Stimulated activated CD4-positive, alpha-beta T cell treated with anti-CD3 and anti-CD28 coated beads, Interleukin-2, amount 100 ng/mL, for 4 hours (primary cell): ENCODE measurements at places on chromosomes 2 and 18.

DNA sequence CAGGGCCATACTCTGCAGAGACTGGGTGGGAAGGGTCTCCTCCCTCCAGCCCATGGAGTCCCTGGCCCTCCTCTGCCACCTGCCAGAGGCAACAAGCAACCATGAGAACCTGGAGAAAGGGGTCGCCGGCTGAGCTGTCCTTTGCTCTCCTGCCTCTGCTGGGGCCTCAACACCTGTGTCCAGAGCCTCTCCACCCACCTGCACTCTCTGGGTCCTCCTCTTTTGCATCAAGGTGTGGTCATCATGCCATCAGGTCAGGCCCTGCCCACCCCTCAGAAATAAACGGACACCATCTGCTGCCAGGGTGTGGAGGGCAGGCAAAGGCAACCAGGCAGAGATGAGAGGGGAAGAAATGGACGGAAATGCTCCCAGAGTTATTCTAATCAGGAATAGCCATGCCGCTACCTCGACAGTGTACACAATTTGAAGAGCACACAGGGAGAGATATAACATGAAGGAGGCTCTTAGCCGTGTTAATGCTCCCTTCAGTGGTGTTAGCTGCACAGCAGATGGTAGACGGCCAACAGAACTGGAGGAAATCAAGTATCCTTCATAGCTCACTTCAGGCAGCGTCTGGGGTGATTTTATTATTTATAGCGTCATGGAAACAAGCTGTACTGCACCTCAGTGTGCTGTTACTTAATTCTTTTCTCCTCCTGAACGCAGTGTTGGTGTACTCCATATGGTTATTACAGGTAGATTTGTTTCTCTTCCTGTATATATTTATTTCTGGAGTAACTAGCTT is 247.9 kb downstream of the TSN start:
- no peak for DNase-seq

GRCh38 chr2:72605836-72606442 is 219.9 kb downstream of the EXOC6B start:
- DNase-seq: no peak

- DNase-seq: no peak
Measured at GRCh38 chr2:215745331-215745730, 268.0 kb downstream of the MREG start.

DNA sequence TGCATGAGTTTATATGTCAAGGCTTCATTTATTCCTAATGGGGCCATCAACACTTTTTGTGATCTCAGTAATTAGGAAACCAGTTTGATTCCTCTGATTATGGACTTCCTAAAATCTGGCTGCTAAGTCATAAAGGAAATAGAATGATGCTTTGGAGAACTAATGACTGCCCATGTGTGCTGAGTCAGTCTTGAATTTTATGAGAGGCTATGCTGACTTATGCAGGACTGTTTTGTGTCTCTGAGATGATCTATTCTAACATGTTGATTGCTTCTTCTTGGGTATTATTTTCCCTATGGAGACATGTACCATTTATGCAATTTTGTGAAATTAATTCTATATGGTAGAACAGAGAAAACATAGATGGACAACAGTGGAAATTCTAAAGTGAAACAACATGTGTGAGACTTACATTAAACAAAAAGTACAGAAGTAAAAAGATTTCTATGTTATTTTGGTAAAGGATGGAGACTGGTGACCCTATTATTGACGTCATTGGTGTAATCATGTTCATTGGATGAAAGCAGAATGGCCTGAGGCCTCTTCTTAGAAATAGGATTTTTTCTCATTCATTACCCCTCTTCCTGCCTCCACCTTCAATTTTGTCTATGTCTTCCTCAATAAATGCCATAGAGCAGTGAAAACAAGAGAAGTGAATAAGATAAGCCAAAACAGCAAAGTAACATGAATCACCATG is 1658.2 kb upstream of the PIK3C3 start:
- DNase-seq: no peak

DNA sequence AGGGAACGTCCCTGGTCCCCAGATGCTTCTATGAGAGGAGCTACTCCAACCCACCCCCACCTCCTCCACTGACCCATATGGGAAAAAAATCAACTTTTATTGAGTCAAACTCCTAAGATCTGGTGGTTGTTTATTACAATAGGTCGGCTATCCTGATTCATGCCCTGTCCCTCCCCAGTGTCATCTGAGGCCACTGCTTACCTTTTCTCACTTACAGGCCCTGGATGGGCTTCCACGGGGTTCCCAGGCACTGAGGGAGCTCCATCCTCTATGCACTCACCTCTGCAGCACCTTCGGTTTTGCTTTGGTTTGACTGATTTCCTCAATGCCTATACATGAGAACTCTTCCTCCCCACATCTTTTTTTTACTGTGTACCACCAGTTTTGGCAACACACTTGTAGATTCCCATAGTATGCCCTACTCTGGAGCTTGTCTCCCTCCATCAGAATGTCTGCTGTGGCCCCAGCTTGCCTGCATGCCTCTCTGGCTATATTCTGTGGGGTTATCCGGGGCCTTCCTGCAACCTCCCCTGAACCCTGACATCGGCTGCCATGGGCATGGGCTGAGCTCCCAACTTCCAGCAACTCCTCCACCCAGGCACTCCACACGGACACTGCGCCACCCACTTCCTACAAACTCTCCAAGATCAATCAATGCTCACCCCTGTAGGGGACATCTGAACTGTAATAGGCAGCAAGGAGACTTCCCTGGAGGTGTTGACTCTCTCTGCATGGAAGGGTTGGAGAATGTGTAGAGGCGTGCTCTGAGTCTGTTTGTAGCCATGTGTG is 236.1 kb downstream of the VAPA start:
- DNase-seq: no peak

GRCh38 chr2:108428286-108429009 is 20.6 kb upstream of the GCC2 start:
- no peak for DNase-seq

- no peak for DNase-seq
Measured at GRCh38 chr2:25709349-25709748, 36.0 kb upstream of the DTNB start.

DNA sequence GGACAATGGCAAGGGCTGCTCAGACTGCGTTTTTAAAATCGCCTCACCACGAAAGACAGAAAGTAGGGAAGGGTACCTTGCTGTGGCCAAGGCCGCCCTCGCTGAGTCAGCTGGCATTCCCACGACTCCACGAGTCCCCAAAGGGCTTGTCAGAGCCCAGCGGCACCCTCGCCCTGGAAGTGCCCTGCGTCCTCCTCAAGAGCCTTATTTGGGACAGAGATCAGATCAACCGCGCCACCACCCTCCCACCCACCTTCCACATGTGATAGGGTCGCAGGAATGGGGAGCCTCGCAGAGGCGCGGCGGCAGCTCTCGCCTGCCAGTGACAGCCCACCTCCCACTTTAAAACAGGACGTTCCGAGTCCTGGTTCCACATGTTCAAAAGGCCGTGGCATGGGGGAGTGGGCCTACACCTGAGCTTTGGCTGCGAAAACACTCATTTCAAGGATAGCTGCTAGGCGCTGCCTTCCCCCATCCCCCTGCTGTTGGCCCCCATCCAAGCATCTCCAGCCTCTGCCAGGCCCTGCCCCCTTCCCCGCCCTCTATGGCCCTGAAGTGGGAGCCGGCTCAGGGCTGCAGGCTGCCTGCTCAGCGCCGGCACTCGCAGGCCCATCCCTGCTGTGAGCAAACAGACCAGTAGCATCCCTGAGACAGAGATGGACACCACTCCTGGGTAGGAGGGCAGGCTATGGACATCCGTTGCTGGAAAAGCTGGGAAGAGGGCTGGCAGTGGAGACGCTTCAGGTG is 38.1 kb upstream of the ARHGEF4 start:
- DNase-seq: no peak

- no peak for DNase-seq
Measured at GRCh38 chr2:187826023-187826422, 271.8 kb upstream of the TFPI start.

DNA sequence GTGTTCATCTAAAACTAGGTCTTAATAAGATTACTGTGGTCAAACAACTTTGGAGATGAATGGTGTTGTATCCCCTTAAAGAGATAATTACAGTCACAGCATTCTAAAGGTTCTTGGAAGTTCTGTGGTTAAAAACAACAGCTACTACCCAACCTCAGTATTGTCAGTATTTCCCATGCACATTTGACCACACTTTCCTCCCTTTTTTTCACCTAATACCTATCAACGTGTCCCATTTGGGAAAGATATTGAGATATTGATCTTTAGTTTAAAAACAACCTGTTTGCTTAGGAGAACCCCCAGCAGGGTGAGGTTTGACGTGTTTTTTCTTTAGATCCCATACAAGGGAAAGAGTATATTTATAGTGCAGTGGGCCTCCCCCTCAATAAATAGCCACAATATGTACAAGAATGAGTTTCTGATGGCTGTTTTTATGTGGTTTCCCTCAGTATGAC is 65.6 kb downstream of the WDR7 start:
- DNase-seq: no peak

DNA sequence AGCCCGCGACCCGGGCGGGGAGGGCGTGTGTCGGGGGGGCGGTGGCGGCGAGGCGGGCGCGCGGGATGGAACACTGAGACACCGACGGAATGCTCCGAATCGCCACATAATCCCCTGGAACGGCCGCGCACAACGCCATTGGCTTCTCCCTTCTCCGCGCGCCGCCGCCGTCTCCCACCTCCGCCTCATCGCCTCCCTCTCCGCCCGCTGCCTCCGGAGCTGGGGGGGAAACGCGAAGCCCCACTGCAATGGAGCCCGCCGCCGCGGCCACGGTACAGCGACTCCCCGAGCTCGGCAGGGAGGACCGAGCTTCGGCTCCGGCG is at the start of gene PHLPP1:
TSS of gene PHLPP1 (plus strand) at position 106 of the 323 bp plus-strand sequence. CDS start at position 249, 143 bp downstream.
- DNase-seq: no peak

DNA sequence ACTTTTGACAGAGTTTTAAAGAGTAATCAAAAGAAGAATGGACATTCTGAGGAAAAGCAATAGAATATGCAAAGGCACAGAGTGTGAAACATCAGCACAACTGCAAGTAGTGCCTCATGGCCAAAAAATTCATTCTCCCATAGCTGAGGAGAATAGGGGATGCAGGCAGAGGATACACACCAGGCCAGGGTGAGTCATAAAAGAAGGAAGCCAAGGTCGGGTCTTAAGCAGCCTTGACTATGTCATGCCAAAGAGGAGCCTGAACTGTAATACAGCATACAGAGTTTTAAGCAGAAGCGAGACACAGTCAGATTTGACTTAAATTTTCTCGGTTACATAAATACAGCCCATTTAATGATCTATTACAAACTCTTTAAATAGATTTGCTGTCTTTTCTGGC is 165.0 kb downstream of the LNPK start:
- no peak for DNase-seq

DNA sequence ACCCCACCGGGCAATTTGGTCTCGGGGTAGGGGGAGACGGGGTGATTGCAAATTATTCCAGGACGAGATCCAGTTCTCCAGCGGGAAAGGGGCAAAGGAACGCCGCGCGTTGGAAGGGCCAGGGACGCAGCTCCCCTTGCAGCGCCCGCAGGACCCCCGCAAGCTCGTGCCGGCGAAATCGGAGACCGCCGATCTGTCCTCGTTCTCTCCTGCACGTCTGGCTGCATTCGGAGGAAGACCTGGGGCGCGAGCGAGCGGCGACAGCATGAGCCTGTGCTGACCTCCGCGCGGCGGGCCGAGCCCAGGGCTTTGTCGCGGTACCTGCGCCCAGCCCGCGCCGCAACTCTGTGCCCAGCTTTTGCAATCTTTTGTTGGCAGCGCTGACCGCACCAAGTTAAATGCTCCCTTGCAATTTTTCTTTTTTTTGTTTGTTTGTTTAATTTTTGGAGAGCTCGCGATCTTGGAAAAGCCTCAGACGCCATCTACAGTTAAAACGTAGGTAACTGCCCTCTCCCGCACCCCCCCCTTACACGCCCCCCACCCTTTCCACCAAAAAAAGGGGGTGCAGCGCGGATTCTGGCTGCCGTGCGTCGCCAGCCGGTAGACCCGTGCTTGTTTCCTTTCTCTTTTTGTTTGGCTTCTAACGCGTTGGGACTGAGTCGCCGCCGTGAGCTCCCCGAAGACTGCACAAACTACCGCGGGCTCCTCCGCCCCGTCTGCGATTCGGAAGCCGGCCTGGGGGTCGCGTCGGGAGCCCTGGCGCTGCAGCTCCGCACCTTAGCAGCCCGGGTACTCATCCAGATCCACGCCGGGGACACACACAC is 667 bp downstream of the TRIB2 start:
- DNase-seq: peak; percentile 48

DNA sequence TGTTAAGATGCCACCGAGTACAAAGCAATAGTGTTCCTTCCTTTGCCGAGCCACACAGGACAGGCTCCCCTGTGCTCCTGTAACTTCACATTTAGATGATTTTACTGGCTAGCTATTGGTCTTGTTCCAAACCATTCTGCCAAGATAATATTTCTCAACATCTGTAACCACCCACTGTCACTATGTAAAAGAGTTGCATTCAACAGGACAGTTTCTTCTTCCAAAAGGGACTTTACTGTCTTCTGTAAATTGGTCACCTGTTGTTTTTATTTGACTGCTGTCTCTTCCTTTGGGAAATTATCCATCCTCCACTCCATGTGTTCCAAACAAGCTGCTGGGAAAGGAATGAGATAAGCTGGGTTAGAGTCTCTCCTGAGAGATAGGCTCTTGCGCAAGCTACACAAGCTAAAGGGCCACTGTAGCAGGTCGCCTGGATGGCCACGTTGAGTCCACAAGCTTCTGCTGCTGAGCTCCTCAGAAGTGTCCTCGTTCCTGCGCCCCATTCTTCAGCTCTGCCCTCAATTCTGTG is 14.4 kb upstream of the BZW1 start:
- DNase-seq: no peak

GRCh38 chr2:57182916-57183315 is 863.7 kb upstream of the VRK2 start:
- DNase-seq: no peak

GRCh38 chr18:36391426-36392145 is 94.1 kb downstream of the FHOD3 start:
- DNase-seq: no peak

GRCh38 chr2:116747103-116747502 is 1067.4 kb upstream of the DDX18 start:
- no peak for DNase-seq

DNA sequence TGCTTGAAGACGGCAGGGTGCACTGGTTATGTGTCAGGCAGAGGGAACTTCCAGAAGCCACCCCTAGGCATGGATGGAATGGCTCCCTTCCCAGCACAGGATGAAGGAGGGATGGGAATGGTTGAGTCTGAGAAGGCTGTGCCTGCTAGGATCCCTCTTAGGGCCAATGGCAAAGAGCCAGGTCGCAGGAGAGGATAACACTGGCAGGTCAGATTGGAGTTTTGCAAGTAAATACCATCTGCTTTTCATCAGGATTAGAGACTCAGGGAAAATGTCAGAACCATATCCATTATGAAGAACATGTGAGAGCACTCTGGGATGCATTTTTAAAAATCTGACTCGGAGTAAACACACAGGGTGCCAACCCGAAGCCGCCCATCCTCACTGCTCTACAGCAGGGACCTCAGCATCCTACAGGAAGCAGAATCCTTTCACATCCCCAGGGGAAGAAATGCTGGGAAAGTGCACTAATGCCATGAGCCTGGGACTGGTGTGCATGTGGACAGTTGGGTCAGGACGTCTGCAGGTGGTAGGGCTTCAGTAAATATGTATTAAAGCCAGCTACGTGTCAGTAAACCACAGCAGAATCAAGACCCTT is 139.9 kb downstream of the MYT1L start:
- DNase-seq: no peak
